Activated T-helper 1 cell treated with anti-CD3 and anti-CD28 coated beads, Interleukin-2, amount 50 U/mL, for 16 hours (primary cell): ENCODE measurements at places on chromosomes 12 and 14.

GRCh38 chr12:78880078-78880477 is 15.5 kb downstream of the SYT1 start:
- DNase-seq: no peak

DNA sequence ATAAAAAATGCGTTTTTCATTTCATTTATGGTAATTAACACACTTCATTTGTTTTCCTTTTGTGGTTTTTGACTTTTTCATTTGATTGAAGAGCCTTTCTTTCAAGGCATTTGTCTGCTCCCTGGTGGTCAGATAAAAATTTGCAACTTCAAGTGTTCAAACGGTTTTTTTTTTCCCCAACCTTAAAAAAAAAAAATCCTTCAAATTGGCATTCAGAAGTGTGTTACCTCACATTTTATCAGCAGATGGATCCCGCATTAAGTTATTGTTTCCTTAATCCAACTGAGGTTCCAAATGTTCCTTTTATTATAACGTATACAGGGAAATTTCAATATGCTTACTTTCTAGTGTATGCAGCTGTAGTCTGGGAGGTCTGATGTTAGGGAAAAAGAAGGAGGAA is 47.2 kb downstream of the MYF5 start:
- no peak for DNase-seq

- DNase-seq: no peak
These were observed 109.5 kb downstream of the ZFP36L1 start for GRCh38 chr14:68683326-68683725.

GRCh38 chr14:73246387-73247150 is 9.3 kb downstream of the PAPLN start:
- no peak for DNase-seq

- DNase-seq: no peak
These were observed 55.2 kb upstream of the CDKL1 start for GRCh38 chr14:50451854-50452253.

DNA sequence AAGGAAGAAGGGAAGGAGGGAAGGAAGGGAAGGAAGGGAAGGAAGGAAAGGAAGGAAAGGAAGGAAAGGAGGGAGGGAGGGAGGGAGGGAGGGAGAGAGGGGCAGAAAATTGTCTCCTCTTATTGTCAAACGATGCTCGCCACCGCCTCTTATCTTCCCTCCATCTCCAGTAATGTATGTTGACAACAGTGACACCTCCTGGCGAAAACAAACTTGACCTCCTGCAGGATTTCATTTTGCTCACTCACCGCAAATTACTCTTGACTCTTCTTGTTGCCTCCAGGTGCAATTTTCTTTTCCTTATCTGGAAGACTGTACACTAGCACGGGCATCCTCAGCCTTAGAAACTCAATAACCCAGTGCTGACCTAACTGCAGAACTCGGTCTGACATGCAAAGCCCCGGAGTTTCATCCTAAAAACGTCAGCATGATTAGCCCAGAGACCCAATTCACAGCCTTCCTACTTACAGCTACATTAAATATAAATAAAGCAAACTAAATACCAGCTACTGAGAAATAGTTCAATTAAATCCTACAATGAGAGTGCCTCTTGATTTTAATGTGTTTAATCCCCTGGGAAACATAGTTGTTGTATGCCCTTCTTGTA is 512.4 kb upstream of the TMPO start:
- no peak for DNase-seq

GRCh38 chr12:40106655-40107054 is 774 bp upstream of the SLC2A13 start:
- DNase-seq: no peak

DNA sequence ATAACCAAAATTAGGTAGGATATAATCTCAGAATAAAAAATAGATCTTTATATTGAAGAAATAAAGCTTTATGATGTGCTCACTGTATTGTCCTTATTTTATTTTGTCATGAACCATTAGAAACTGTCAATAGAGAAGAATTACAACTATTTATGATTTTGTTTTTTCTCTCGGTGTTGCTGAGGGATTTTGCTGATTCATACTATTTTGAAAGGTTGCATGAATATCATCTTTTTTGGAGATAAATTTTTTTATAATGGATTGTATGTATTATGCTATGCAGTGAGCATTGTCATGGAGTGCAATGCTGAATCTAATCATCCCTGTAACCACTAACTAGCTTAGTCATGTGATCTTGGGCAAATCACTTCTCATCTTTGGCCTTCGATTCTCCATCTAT is 15.0 kb downstream of the SLC39A9 start:
- DNase-seq: no peak

- DNase-seq: no peak
These were observed 338.8 kb upstream of the TMEM132C start for GRCh38 chr12:127928178-127928577.

DNA sequence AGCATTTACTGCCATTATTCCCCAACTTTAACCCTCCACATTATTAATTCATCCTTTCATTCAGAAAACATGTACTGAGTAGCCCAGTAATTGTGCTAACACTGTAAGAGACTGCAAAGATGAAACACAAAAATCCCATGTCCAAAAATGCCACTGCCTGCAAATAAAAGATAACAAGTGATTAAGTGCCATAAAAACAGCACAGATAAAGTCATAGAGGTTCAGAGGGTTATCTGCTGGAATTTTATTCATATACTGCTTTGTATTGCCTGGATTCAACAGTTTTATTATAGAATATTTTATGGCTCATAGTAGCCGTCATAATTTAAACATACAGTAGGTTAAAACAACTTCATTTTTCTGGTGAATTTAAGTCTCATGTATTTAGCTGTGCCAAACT is 177.9 kb downstream of the KICS2 start:
- no peak for DNase-seq

GRCh38 chr14:35999294-35999693 is 173.2 kb downstream of the BRMS1L start:
- no peak for DNase-seq

DNA sequence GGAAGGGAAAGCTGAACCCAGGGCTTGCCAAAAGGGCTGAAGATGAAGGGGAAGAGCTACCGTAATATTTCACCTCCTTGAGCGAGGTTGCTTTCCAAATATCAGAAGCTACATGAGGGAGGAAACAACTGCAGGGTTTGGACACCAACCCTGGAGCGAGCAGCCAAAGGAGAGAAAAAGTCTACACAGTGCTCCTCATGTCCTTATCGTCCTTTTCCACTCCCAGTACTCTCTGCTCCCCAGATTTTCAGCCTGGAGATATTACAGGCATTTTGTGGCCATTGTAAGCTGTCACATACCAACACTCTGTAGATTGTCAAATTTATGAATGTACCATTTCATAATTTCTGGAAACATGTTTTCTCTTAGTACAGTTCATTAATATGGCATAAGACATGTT is 115.9 kb downstream of the GPHN start:
- DNase-seq: no peak

DNA sequence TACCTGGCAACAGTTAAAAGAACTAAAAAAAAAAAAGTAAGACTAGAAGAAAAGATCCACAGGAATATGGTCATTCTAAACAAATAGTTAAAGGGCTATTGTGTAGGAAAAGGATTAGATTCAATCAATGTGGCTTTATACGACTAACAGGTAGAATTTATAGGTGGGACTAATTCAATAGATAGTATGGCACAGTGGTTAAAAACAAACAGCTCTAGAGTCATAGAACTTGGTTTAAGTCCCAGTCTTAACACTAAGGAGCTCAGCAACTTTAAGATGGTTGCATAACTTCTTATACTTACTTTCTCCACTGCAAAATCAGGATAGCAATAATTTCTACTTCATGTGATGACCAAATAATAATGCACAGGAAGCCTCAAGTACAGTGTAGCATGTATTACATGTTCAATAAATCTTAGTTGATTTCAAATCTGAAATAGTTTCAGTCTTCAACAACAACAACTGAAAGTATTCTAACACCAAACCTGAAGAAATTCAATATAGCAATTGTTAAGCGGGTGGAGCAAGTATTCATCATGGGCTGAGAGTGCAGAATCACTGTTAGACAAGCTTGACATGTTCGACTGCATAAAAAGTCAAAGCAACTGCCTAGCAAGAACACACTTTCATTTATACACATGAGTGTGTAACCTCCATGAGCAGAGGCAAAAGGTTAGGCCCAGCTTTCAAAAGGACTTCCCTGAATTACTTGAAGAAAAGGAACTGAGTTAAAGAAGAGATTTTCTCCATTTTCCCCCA is 50.4 kb downstream of the ITPR2 start:
- DNase-seq: no peak

DNA sequence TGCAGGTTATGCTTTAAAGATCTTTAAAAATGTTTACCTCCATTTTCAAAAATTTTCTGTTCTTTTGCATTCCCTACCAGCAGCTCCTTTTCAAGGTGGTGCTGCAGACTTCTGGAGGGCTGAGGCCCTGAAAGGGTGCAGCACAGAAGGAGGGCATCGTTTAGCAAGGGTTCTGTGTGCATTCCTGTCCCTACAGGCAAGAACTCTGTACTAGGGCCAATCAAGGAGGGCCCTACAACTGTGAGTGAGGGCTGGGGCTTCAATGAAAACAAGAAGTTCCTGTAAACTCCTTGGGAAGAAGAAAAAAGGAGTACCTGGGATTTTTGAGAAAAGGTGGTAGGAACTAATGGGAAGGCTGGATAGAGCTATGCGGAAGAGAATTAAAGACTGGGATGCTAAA is 50.7 kb upstream of the CSRP2 start:
- no peak for DNase-seq

DNA sequence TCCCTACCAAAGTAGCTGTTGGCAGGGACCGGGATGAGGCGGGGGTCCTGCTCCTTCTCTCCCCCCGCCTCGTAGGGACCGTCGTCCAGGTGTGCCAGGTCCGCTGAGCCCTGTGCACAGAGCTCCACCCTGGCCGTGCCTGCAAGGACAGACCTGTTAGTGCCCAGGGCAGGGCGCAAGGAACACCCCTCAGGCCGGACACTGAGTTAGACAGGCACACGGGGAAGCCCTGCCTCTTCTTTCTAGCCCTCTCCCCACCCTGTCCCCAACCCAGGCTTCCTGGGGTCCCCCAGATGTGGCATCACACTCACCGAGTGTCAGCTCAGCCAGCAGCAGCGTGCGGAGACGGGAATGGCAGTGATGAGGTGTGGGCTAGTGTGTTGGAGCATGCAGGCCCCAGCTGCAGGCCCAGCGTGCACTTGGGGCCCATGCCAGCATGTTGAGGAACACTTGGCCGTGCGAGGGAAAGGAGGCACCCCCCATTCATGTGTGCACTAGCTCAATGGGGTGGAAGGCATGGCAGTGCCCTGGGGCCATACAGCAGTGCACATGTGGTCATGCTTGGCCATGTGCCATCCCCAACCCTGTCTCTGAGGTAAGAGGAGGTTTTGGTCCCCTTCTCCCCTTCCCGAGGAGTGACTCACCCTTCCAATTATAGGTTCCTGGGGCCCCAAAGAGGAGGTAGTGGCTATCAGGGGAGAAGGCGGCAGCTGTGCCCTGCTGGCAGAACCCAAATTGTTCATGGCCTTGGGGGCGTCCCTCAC is 7.3 kb downstream of the ITGA7 start:
- DNase-seq: no peak

- no peak for DNase-seq
These were observed 44.3 kb upstream of the TRIM9 start for GRCh38 chr14:51139121-51139681.

GRCh38 chr12:92208613-92209121 is 63.0 kb upstream of the BTG1 start:
- no peak for DNase-seq

DNA sequence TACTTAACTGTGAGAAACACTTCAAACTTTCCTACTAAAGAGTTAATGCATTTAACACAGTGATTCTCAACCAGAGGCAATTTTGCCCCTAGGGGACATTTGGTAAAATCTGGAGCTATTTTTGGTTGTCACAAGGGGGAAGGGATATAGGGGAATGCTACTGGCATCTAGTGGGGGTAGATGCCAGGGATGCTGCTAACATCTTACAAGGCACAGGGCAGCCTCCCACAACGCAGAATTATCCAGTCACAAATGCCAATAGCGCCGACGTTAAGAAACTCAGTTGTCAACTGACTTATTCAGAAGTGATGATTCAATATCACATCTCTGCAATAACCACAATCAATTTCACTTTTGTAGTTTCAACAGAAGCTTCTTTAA is 2.0 kb downstream of the EEA1 start:
- DNase-seq: no peak

DNA sequence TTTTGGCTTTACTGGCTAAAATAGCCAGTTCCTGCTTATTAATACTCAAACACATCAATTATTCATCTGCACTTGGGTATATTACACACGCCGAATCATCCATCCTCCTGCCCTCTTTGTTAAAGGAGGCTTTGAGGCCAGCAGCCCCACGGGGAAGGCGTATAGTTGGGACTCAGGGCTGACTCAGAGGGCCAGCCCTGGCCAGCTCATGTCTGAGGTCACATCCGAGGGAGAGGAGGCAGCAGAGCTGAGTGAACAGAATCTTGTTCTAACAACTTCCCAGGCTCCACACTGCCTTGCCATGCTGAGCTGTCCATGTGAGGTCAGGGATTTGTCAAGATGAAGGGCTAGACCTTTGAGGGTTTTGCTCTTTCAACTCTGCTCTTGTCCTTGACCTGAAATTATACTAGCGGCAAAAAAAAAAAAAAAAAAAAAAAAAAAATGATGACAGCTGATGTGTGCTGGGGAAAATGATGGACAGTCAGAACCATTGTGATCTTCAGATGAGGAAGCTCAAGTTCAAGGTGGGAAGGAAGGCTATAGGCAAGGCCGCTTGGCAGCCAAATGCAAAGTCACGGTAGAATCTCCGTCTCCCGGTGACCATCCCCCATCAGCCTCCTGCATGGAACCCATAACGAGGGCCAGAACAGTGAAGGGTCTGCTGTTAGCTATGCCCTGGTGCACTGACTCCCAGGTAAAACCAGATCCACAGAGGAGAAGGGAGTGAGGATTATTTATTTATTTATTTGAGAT is 12.5 kb upstream of the MARK3 start:
- DNase-seq: no peak

GRCh38 chr14:24377657-24378056 is 9.7 kb downstream of the NFATC4 start:
- DNase-seq: no peak

DNA sequence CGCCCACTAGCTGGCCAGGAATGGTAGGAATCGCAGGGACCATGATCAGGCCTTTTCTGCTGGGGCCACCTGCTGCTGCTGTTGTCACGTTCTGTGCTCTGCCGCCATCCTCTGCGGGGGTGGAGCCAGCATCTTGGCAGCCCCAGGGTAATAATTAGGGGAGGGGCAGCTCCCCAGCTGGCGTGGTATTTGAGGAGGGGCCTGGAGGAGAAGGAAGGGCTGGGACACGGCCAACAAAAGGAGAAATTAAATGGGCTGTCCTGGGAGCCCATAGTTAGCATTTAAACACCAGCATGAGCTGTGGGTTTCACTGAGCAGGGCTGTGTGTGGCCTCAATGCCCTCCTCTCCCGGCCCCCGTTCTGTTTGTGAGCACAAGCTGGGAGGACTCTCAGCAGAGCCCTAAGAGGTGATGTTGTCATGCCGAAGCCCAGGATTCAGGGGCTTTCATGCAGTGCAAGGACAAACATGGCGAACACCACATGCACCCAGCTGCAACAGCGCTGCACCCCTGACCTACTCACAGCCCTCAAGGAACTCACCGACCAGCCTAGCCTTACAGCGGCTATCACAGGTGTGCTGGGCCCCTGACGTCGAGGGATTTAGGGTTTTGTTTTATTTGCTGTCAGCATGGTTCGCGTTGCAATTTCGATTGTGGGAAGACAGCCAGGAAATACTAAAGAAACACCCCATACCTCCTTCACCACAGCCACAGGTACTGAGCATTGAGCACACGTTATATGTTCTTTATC is 324.3 kb downstream of the CACNA1C start:
- no peak for DNase-seq

GRCh38 chr12:1226951-1227350 is 235.9 kb downstream of the ERC1 start:
- DNase-seq: no peak

- DNase-seq: no peak
These were observed 76.1 kb downstream of the ALG10B start for GRCh38 chr12:38392554-38393144.
